Stimulated activated CD4-positive, alpha-beta T cell treated with anti-CD3 and anti-CD28 coated beads, Interleukin-15, amount 100 ng/mL, for 1 hour (primary cell): ENCODE measurements at places on chromosomes 2 and 18.

- no peak for DNase-seq
Observed at GRCh38 chr18:961644-962355, 57.1 kb downstream of the ADCYAP1 start.

DNA sequence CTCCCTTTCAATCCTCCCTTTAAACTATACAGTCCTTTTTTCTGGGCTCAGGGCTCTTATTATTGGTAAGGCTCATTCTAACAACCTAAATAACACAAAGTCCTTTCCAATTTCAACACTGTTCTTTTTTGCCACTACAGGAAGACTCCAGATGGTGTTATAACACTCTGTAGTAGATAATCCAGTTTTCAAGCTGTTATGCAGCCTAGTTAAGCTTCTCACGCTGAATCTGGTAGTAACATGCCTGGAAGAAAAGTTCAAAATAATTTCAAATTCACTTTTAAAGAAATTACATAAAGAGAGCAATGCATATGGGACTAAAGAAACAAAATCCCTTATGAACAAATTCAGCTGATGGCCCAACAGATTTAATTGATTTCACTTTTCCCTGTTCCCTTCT is 3.2 kb upstream of the MPP4 start:
- no peak for DNase-seq

- no peak for DNase-seq
Observed at GRCh38 chr18:5132987-5133386, 64.1 kb downstream of the AKAIN1 start.

GRCh38 chr2:173552531-173552930 is 197.9 kb downstream of the CDCA7 start:
- DNase-seq, result no peak

DNA sequence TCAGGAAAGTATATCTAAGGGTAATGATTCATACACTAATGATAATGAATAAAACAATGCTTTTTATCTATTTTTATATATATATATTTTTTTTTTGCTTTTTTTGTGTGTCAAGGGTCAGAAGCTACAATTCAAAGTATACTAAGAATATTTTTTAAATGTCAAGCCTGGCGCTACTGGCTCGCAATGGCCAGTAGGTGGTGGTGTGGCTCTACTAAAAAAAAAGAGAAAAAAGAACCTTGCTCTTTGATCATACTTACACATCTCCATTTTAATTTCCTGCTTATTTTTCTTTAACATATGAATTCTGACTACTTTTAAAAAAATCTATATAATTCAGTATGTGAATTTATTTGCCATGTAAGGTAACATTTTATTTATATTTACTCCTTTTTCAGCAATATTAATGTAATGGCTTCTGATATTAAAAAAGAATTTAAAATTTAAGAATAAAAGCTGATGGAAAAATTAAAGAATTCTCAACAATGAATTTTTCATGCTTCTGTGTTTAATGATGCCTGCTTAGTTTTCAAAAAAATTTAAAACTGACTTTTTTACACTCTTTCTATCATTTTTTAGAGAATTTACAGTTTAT is 232.9 kb downstream of the GULP1 start:
- DNase-seq, result no peak

GRCh38 chr2:218823196-218823855 is 8.3 kb downstream of the PRKAG3 start:
- no peak for DNase-seq

DNA sequence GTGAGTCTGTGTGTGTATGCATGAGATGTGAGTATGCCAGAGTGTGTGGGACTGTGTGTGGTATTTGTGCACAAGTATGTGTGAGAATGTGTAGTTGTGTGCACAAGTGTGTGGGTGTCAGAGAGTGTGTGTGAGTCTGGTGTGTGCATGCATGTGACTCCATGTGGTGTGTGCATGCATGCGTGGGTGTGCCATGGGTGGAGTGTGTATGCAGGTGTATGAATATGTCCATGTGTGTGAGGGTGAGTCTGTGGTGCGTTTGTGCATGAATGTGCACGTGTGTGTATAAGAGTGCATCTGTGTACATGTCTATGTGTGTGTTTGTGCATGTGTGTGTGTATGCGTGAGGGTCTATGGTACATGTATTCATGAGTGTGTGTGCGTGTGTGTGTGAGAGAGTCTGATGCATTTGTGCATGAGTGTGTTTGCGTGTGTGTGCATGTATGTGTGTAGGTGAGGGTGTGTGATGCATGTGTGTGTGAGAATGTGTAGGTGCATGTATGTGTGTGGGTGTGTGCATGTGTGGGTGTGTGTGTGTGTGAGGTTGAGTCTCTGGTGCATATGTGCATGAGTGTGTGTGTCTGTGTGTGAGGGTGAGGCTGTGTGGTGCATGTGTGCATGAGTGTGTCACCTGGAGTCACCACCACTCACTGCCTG is 226.8 kb downstream of the LDLRAD4 start:
- no peak for DNase-seq

- no peak for DNase-seq
Observed at GRCh38 chr2:173355866-173356508, 1.3 kb downstream of the CDCA7 start.

GRCh38 chr18:46190667-46191066 is 86.5 kb downstream of the HAUS1 start:
- no peak for DNase-seq
